ENCODE measurements at places on chromosomes 6 and 20.

GRCh38 chr20:42461965-42462593 lies 727.6 kb downstream of the PTPRT start:
- no peak for DNase-seq

- no peak for DNase-seq
Observed at GRCh38 chr6:170111141-170111664, 179.7 kb downstream of the DLL1 start.

GRCh38 chr6:11043961-11044711 lies at the start of gene ELOVL2:
ELOVL2 (minus strand) TSS chr6:11044305; CDS start chr6:11044230, 75 bp downstream.
- no peak for DNase-seq

- DNase-seq, result no peak
Observed at GRCh38 chr20:4045741-4046140, 30.4 kb upstream of the RNF24 start.

DNA sequence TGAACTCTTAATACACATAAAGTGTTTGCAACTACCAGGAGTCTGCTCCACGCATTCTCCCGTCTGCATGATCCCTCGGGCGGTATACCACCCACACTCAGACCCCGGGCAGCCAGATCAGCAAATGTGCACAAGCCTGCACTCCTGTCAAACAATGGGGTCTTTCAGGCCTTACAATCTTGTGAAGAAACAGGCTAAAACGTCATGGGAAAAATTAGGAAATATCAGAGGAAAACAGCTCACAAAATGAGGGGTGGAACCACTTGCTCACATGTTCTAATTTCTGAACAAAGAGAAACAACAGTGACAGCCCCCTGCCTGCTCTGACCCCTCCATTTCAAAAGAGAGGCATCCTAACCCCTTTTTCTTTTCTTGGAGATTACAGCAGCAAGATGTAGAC lies 69.4 kb downstream of the BACH2 start:
- no peak for DNase-seq

GRCh38 chr20:11281240-11281639 lies 607.4 kb upstream of the JAG1 start:
- no peak for DNase-seq

- DNase-seq, result no peak
Observed at GRCh38 chr6:50819904-50820868, 1.5 kb downstream of the TFAP2B start.

- no peak for DNase-seq
Observed at GRCh38 chr6:7446619-7447325, 57.2 kb downstream of the RIOK1 start.

DNA sequence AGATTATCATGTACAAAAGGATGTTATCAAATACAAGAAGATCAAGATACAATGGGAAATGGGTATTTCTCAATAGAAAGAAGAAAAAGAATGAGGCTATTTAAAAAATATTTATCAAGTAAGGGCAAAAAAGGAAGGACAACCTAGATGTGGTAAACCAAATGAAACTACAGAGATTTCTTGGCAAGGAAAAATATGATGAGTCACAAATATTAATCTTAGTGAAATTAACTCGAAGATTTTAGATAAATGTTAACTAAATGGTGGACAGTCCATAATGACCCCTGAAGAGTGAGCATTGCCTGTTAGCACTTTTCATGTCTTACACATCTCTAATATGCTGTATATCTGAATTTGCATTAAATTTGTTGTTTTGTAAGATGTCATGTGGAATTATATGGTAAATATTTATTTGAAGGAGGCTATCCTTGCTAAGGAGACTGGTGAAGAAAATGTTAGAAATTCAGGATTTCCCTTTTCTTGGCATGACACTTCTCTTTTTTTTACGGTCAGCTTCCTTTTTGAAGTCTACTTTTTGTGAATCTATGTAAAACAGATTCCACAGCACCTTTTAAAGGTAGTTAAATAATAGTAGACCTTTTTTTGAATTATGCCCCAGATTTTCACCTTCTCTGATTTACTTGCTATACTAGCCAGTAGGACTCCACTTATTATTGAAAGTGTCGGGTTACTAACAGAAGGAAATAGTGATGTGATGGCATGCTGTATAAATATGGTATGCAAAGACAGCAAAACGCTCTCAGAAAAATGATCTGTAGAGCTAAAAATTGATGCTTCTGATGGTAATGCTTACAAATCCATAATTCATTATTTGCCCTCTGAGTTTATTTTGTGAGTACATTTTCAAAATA lies 120.5 kb downstream of the HIVEP1 start:
- no peak for DNase-seq

DNA sequence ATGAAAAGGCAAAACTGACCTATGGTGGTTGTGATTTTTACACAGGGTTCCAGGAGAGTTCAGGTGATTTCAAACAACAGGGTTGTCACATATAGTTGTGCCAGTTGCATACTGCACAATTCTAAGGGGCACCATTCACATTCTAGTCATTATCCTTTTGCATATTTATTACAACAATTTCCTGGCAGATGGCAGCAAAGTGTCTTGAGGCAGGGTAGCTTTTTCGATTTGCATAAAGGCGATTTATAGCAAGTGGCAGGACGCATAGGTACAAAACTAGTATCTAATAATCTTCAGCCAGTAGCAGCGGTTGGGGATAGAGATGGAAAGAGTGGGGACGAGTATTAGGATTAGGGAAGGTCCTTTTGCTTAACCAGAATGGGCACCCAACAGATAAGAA lies 46.5 kb upstream of the TRAF3IP2 start:
- DNase-seq, result no peak

- no peak for DNase-seq
Observed at GRCh38 chr20:23082846-23083552, 3.1 kb downstream of the CD93 start.

GRCh38 chr6:22784601-22785410 lies 215.4 kb downstream of the HDGFL1 start:
- DNase-seq, result no peak

GRCh38 chr6:157230910-157231309 lies 92.4 kb downstream of the TMEM242 start:
- DNase-seq, result no peak

GRCh38 chr6:168726312-168726856 lies 285.4 kb downstream of the SMOC2 start:
- no peak for DNase-seq

DNA sequence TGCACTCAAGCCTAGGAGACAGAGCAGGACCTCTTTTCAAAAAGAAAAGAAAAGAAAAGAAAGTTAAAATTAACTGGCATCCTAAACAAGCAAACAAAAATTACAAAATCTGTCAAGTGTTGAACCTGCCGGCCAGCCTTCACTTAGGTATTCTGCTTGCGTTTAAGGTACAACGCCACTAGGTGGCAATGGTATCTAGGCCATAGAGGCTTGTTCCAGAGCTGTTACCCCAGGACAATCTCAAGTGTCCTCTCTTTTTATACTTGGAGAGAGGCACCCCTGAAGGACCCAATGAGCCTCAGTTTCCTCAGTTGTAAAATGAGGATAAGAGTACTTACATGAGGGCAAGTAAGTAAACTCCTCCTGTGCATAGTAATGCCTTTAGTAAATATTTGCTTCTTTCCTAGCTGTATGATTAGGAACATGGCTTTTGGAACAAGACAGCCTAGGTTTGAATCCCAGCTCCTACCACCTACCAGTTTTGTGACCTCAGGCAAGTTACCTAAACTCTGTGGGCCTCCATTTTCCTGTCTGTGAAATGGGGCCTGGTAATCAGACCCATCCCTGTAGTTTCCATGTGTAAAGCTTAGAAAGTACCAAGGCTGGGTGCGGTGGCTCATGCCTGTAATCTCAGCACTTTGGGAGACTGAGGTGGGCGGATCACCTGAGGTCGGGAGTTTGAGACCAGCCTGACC lies 5.8 kb upstream of the PACSIN1 start:
- DNase-seq, result peak; percentile 18

DNA sequence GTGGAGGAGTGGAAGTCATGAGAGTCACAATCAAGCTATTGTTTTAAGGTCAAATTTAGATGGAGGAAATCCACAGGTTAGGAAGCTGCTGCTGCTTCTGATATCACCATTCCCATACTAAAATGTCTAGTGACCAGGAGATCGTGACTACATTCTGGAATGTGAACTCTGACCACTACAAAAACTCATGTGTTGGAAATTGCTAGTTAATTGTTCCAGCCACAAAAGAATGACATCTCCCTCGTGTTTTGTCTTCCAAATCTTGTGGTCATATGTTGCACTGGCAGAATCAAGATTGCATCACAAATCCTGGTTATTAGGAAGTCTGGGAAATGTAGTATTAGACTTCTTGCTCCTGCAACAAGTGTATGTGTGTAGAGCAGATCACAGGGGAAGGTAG lies 441.9 kb downstream of the CD109 start:
- DNase-seq, result no peak

All from activated effector memory CD4-positive, alpha-beta T cell treated with Interleukin-2 at 50 U/mL for 16 hours (primary cell).